ENCODE measurements at places on chromosomes 7 and 10. TPM values are rescaled to one million over a fixed set of nuclear protein-coding genes. Genes with fewer than 3 reads are reported as not detected.
A peak's percentile ranks its signal among the peaks of the same experiment; 100 is the strongest.

The LIPF gene
- total RNA-seq = not detected

The ASB4 gene
- 3.3 TPM for total RNA-seq

The MAT1A gene
- 0.46 TPM for total RNA-seq

The EEF1AKMT2 gene
- total RNA-seq = 37.9 TPM

DNA sequence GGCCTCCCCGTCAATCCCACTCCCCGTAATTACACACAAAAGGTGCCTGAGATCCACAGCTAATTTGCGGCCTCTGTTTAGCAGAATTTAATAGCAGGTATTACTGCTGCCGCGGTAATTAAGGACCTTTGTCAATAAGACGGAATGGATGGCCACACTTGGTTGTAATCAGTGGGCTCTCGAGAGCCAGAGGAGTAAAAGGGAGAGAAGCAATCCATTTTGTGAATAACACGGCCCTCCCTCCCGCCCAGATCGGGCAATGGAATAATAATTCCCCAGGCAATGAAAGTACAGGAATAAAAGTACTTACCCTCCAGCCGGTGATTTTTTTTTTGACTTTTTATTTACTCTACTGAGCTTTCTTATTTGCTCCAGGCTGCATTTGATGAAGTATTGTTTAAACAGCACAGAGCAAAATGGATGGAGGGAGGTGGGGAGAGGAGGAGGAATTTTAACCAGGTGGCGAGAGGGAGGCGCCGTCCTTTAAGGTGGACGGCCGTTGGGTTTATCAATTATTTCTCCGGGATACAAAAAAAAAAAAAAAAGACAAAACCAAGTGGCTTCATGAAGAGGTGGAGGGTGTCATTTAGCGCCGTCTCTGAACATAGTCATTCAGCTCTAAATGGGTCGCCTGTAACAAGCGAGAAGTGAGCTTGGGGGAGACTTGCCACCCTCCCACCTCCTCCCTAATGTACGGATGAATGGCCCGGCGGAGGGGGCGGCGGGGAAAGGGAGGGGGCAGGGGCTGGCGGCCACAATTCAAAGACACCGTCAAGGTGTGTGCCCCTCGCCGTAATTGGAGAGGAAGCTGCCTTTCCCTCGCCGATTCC, 120.3 kb downstream of the BUB3 start:
- peaks cover 30% of the 10 kb centered on the region for H3K27me3 ChIP-seq
- H3K27ac ChIP-seq = no peak overlapping the region
- H3K36me3 ChIP-seq = no peaks in the 10 kb centered on the region
- H3K4me1 ChIP-seq = no peaks in the 10 kb centered on the region
- no peak overlapping the region for H3K4me3 ChIP-seq

- no peaks in the 10 kb centered on the region for H3K27me3 ChIP-seq
- H3K4me3 ChIP-seq = no peak overlapping the region
- DNase-seq = peak; percentile 23
Measured at GRCh38 chr7:126026421-126027088, 1096.9 kb upstream of the POT1 start.

GRCh38 chr10:71383972-71384687, 12.6 kb upstream of the CDH23 start:
- H3K27ac ChIP-seq = no peak overlapping the region
- DNase-seq = peak; percentile 61
- H3K36me3 ChIP-seq = no peaks in the 10 kb centered on the region

- no peaks in the 10 kb centered on the region for H3K27me3 ChIP-seq
- peak overlapping the region; percentile 90 for H3K27ac ChIP-seq
- H3K36me3 ChIP-seq = no peaks in the 10 kb centered on the region
- peak overlapping the region; percentile 60 for H3K4me3 ChIP-seq
- H3K4me1 ChIP-seq = peaks cover 8% of the 10 kb centered on the region
Measured at GRCh38 chr10:102917314-102917961, 656 bp upstream of the CNNM2 start.

- no peak overlapping the region for H3K4me3 ChIP-seq
- no peaks in the 10 kb centered on the region for H3K36me3 ChIP-seq
- no peak for DNase-seq
- no peaks in the 10 kb centered on the region for H3K27me3 ChIP-seq
- H3K4me1 ChIP-seq = peaks cover under 1% of the 10 kb centered on the region
- H3K27ac ChIP-seq = no peak overlapping the region
Measured at GRCh38 chr7:80482950-80483349, 28.9 kb downstream of the GNAT3 start.

GRCh38 chr7:132456418-132456817, 119.9 kb downstream of the PLXNA4 start:
- H3K4me3 ChIP-seq = no peak overlapping the region
- H3K27ac ChIP-seq = no peak overlapping the region
- H3K4me1 ChIP-seq = no peaks in the 10 kb centered on the region
- no peak for DNase-seq
- peaks cover 4% of the 10 kb centered on the region for H3K27me3 ChIP-seq
- H3K36me3 ChIP-seq = no peaks in the 10 kb centered on the region

DNA sequence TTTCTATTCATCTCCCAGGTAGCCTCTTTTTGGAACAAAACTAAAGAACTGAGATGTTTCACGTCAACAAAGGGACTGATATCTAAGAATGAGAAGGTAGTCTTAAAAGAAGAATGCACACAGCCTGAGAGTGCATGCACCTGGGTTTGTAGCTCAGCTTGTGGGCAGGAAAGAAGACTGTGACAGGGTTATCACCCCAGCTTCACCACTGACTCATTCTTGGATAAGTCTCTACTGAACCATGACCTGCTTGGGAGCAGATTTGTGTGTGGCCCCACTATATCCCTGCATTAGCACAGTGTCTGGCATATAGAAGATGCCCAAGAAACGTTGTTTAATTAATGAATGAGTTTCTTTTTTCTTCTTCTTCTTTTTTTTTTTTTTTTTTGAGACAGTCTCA, 187.5 kb downstream of the GPAM start:
- no peaks in the 10 kb centered on the region for H3K4me1 ChIP-seq
- H3K27ac ChIP-seq = no peak overlapping the region
- DNase-seq = no peak
- no peaks in the 10 kb centered on the region for H3K36me3 ChIP-seq

DNA sequence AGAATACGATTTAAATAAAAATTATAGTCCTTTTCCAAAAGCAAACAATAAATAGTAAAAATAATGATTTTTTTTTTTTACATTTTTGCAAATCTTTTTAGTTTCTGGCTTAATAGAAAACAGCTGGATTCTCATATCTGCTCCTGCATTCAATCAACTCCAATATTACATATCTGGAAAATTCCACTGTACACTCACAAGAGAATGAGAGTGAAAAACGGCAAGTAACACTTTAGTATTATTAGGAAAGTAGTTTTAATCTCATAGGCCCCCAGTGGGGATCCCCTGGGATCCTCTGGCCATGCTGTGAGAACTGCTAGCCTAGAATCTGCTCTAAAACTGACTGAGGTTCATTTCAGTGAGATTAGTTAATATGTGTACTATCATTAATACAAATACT, 128.6 kb upstream of the LRRN3 start:
- DNase-seq = no peak
- no peaks in the 10 kb centered on the region for H3K4me1 ChIP-seq
- H3K27me3 ChIP-seq = no peaks in the 10 kb centered on the region

Data from lung (tissue), 17 donors.